WERI-Rb-1 (cell line): ENCODE measurements at places on chromosomes 12 and 14.
A peak's percentile ranks its signal among the peaks of the same experiment; 100 is the strongest.

GRCh38 chr12:107515446-107515958, 170.1 kb upstream of the PWP1 start:
- DNase-seq = no peak

DNA sequence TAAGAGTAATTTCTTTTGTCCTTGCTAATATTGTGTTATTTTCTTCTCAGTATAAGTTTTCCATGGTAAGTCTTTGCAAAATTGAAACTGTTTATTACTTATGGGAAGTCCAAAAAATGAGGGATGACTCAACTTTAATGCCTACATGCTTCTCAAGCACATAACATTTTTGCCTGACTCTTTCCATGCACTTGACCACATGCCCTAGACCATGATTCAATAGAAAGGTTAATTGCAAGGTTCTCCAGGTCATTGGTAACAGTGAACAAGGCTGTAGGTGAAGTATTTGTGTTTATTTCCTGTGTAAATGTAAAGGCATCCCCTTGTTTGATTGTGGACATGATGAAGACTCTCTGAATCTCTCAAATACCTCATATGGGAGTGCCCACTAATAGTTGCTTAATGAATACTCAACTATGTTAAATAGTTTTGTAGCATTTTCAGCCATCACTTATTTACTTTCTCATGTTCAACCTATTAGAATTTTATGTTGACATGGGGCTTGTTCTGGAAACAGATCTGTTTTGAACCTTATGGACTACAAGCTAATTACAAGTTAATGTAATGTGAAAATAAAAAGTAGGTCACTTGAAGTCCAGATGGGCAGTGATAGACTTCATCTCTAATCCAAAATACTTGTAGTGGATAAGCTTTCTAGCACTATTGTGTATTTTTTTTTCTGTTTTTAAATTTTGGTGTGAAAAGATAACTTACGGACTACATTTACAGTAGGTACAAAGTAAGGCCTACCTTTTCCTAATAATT, 131.7 kb downstream of the TMTC2 start:
- DNase-seq = no peak

DNA sequence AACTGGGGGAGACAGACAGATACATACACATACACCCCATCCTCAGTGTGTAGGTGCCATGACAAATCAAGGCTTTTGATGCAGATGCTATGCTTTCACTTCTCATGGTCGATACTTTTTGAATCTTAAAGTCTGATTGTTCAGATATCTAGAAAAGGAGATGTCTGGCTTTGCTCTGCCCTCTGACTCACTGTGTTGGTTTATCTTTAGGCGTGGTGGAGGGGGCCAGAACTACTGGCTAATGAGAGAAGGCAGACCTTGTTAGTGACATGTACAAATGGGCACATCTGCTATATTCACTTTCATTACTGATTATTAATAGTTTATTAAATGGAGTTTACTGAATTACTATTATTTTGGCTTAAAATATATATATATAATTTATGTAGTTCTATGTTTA, 444.3 kb upstream of the RGS6 start:
- DNase-seq = no peak

- DNase-seq = peak; percentile 33
Measured at GRCh38 chr14:46581036-46581671, 70.4 kb downstream of the RPL10L start.

DNA sequence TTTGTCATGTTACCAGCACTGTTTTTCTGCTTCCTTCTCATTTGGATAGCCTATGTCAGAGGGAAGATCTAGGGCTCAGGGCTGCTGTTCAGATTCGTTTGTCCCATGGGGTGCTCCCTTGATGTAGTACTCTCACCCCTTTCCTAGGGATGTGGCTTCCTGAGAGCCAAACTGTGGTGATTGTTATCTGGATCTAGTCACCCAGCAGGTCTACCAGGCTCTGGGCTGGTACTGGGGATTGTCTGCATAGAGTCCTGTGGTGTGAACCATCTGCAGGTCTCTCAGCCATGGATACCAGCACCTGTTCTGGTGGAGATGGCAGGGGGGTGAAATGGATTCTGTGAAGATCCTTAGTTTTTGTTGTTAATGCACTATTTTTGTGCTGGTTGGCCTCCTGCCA, 5.5 kb upstream of the SERPINA11 start:
- DNase-seq = no peak

DNA sequence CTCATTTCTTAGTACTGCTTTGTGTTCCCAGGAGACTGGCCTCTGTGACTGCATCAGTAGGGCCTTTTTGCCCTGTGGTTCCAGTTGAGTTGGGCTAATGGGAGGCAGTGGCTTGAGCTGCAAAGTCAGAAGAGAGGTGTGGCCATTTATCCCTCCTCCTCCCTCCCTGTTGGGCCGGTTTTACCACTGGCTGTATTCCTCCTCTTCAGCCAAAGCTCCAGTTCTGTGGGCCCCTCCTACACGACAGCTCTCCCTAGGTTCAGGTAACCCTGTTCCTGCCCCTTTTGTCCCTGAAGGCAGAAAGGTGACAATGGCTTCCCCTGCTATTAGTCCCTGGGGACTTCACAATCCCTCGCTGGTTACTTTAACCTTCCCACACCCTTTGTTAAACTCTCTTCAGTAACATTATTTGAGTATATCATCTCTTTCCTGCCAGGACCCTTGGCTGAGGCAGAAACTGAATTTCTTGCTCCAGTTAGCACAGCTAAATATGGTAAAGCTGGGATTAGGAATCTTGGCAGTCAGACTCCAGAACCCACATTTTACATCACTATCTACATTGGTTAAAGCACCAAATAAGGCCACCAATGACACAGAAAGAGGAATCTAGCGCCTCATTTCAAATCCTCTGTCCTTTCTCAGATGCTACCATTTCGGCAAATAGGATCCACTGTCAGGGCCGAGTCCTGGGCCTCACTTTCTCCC, 121.9 kb upstream of the SLC35F4 start:
- no peak for DNase-seq

DNA sequence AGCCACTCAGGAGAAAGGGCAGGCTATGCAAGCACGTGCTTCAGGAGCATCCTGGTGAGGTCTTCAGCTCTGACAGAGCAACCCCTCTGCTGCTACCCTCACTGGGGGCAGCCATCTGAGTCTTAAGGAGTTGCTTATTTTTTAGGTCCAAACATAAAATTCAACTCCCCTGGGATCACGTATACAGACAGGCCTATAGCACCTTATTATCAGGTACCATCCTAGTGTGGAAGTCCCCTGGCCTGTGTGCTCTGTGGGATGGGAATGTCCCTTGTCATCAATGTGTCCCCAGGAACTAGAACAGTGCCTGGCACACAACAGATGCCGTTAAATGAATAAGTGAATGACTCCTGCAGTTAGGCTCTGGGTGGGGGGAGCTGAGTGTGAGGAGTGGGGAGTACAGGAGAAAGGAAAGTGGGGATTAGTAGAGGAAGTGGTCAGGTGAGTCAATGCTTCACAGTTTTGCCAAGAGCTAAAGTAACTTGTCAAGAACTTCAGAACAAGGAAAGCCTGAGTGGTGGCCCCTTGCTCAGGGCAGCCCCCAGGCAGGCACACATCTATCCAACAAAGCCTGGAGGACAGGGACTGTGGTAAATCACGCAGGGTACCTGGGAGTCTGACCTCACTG, 33.5 kb downstream of the DAD1 start:
- no peak for DNase-seq

GRCh38 chr14:64574371-64575107, 24.8 kb downstream of the PPP1R36 start:
- DNase-seq = no peak

- no peak for DNase-seq
Measured at GRCh38 chr12:60394665-60395064, 798.8 kb downstream of the SLC16A7 start.

DNA sequence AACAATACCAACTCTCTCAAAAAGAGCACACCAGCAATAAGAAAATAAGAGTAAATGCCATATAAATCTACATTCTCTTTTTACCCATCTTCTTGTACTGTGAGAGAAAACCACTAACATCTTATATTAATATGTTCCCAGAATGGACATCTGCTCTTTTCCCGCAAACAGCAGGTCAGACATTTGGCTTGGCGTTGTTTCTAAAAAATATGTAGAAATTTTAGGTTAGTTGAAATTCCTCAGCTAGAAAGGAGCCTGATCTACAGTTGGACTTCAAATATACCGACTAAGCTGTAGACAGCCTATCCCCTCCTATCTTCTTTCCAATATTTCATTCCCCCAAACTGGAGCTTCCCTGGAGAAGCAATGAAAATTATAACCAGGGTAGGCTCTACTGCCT, 88.7 kb downstream of the PPP2R5E start:
- no peak for DNase-seq

- DNase-seq = no peak
Measured at GRCh38 chr12:72832024-72832423, 559.9 kb downstream of the TRHDE start.

GRCh38 chr14:100709289-100710284, 17.1 kb upstream of the DLK1 start:
- DNase-seq = no peak

- no peak for DNase-seq
Measured at GRCh38 chr12:117347588-117347987, 13.8 kb downstream of the NOS1 start.

DNA sequence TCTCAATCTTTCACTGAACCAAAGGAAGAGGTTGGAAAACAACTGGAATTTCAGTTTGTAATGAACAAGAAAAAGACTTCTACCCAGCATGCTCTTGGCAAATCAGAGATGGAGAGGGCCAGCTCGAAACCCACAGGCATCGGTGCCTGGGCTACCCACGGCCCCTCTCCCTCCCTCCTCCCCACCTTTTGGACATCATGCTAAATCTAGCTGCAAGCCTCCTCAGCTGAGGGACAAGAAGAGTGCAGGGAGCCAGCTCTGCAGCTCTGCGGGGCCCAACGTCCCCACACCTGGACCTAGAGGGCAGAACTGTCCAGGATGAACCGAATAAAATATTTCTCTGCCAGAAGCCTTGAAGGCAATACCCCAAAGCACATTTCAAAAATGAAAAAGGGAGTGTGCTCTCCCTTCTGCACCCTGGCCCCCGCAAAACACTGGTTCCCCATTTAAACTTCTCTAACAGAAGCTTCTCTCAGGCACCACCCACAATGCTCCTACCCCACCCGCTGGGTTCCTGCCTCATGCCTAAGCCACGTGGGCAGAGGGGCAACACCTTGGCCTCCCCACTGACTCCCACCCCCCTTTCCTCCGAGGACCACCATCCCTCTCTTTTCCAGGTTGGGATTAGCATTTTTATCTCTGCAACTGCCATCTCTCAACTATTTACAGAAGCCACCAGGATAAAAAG, 8.2 kb downstream of the CAMKK2 start:
- no peak for DNase-seq

DNA sequence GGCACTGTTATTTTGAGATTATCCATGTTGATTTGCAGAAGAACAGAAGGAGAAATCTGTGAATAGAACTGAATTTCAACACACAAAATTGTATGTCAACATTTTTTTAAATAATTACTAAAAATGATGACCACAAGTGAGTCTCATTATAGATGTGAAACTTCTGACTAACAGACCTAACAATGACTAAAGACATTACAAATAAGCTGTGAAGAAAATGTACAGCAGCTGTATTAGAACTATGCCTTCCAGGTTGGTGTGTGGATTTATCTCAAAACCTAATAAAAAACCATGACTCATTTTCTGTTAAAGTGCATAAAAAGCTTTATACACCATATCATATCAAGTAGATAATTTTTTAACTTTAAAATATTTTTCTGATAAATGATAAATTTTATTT, 22.5 kb upstream of the FOXG1 start:
- no peak for DNase-seq

- no peak for DNase-seq
Measured at GRCh38 chr14:75978249-75978731, 3.5 kb downstream of the TGFB3 start.

DNA sequence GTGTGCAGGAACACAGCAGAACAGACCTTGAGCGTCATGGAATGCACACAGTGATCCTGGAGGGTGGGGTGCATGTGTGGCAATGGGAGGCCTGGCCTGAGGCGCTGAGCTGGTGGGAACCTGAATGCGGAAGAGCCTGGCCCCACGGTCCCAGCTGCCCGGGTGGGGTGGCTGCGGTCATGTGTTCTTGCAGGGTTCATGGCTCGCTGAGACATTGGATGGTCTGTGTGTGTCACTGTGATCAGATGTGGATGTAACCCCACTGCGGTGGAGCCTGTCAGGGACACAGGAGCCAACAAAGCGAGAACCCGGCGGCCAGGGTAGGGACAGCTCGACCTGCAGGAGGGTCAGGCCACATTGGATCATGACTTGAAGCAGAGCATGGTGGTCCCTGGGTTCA, 23.2 kb downstream of the MTA1 start:
- DNase-seq = no peak

DNA sequence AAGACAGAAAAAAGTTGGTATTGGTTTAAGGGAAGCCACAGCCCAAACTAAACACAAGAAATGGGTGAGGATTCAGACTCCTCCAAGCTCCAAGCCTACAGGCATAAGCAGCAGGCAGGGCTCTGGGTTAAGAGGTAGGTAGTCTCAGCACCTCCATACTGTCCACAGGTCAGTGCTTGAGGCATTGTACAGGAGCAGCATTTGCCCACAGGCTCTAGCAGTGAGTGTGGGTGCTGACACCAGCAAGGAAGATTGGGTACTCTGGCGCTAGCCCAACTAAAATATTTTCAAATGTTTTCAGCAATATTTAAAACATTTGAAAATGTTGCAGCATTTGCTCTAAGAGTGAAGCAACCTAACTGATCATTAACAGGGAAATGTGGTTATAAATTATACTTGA, 33.1 kb downstream of the FERMT2 start:
- DNase-seq = no peak

DNA sequence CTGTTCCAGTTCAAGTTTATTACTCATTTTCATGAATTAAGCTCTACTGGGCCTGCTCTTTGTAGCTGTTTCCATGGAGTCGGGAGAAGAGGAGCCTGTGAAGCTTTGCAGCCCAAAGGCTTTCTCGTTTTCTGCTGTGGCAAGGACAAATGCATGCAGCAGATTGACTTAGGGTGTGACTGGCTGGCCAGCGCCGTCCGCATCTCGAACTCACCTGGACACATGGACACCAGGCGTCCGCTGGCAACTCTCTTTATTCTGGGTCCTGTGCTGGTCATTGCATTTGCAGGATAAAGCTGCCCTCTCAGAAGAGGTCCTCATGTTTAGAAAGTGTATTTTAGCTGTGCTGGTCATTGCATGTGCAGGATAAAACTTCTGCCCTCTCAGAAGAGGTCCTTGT, 350.4 kb downstream of the TMEM121 start:
- DNase-seq = no peak

GRCh38 chr12:82660541-82661325, 26.0 kb upstream of the TMTC2 start:
- no peak for DNase-seq

DNA sequence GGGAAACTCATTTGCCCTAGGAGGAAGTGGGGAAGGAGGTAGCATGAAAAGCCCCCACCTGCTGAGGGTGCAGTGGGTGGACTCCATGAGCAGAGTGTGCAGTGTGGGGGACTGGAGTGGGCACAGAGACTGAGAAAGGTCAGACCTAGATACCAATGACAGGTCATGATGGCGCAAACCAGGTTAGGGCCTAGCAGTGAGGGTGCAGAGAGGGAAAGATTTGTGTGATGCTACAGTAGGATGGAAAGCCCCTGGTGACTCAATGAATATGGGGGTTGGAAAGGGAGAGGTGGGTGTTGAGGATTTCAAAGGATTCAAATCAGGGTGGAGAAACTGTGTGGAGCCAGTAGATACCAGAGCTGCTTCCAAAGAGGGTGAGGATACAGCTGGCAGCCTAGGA, 319.2 kb downstream of the DPF3 start:
- DNase-seq = no peak
